Metanephros (tissue), 2 donors: ENCODE measurements at places on chromosomes 1 and 21. TPM values are rescaled to one million over a fixed set of nuclear protein-coding genes. Genes with fewer than 3 reads are reported as not detected.

Gene DAB1
- total RNA-seq = 2.8 TPM

Gene RNU1-2
- total RNA-seq = 7,909 TPM

Gene LPAR3
- total RNA-seq = 2.0 TPM

Gene KRTAP15-1
- not detected for total RNA-seq

Gene MYCL
- total RNA-seq = 10.7 TPM

Gene SGIP1
- 11.7 TPM for total RNA-seq

Gene PSMD4
- total RNA-seq = 97.2 TPM

Gene USH2A
- 0.53 TPM for total RNA-seq

Gene AKNAD1
- total RNA-seq = not detected

Gene LIX1L
- total RNA-seq = 24.3 TPM

Gene DMBX1
- not detected for total RNA-seq

Gene ITGB2
- total RNA-seq = 39.2 TPM

Gene TNFRSF9
- total RNA-seq = 0.12 TPM

Gene SPRR2F
- not detected for total RNA-seq

Gene MIXL1
- total RNA-seq = not detected

Gene ADAMTSL4
- total RNA-seq = 28.2 TPM

Gene EPHA10
- total RNA-seq = 0.12 TPM

Gene CDA
- 4.3 TPM for total RNA-seq

Gene AIRE
- total RNA-seq = 0.70 TPM

Gene TP73
- total RNA-seq = 1.1 TPM

Gene ATP1A1
- 641 TPM for total RNA-seq

Gene CR1L
- 2.5 TPM for total RNA-seq

Gene DIRAS3
- 1.5 TPM for total RNA-seq

Gene TNFRSF1B
- 25.0 TPM for total RNA-seq

Gene OXCT2
- total RNA-seq = 1.3 TPM

Gene KRTAP11-1
- 0.41 TPM for total RNA-seq

Gene RNF186
- total RNA-seq = 0.18 TPM
